ENCODE measurements at places on chromosomes 6 and 20. TPM values are rescaled to one million over a fixed set of nuclear protein-coding genes. Genes with fewer than 3 reads are reported as not detected.

The MLN gene
- not detected for total RNA-seq

The HSPA12B gene
- total RNA-seq = 0.59 TPM

The GSTA3 gene
- total RNA-seq = not detected

The SLX4IP gene
- total RNA-seq = 2.8 TPM

The RSPO3 gene
- total RNA-seq = 97.7 TPM

The SAMD5 gene
- 0.58 TPM for total RNA-seq

The MYB gene
- 0.52 TPM for total RNA-seq

The NKX2-4 gene
- total RNA-seq = not detected

The BANF2 gene
- total RNA-seq = not detected

The GTSF1L gene
- not detected for total RNA-seq

The NECAB3 gene
- total RNA-seq = 15.5 TPM

The EFCAB8 gene
- total RNA-seq = not detected

The TRERF1 gene
- total RNA-seq = 7.0 TPM

The BPI gene
- not detected for total RNA-seq

The ATXN1 gene
- total RNA-seq = 2.5 TPM

The ALDH5A1 gene
- total RNA-seq = 7.4 TPM
